ENCODE measurements at places on chromosomes 1 and 21. TPM values are rescaled to one million over a fixed set of nuclear protein-coding genes. Genes with fewer than 3 reads are reported as not detected.
A peak's percentile ranks its signal among the peaks of the same experiment; 100 is the strongest.

DNA sequence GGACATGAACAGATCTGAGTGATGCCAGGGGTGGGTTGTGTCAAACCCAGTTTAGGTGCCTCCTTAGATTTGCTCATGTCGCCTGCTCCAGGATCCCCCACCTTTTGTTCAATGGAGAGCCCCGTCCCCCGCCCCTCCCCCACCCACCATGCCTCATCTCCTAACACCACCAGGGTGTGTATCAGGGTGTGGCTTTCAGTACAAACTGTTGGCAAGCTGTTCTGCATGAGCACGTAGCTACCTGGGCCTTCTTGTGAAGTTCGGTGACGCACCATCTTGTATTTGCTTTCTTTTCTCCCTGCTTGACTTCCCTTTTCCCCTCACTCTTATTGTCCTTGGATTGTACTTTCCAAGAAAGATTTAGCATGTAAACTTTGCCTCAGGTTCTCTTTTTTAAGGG is 94.8 kb downstream of the EBNA1BP2 start:
- no peak for DNase-seq

DNA sequence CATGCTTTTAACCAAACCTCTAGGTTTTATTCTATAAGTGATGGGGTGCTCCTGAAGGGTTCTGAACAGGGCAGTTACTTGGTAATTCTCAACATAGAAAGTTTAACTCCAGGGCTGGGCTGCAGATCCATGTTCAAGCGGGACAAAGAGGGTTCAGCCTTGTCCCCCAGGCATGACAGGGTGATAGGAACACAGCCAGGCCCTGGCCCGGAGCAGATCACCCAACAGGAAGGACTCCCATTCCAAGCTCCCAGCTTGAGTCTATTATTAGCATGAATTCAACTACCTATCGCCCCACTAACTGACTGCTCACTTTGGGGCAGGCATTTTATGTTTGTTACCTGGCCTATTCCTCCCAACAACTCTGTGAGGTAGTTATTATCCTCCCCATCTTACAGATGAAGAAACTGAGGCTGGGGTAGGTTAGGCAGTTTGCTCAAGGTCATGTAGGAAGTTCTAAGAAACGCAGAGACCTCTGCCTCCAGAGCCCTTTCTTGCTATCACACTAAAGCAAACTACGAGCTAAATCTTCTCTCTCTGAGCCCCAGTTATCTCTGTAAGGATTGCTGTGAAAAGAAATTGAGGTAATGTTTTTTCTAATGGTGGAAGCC is 14.5 kb downstream of the ASAP3 start:
- no peak for DNase-seq

- no peak for DNase-seq
These were observed 16.5 kb downstream of the RGL1 start for GRCh38 chr1:183821309-183821888.

GRCh38 chr1:14842361-14842760 is 243.9 kb downstream of the KAZN start:
- no peak for DNase-seq

GRCh38 chr1:247448107-247448791 is 9.7 kb downstream of the OR2B11 start:
- peak; percentile 72 for DNase-seq

Gene VSIG8
- not detected for total RNA-seq

Gene DCST1
- 0.19 TPM for total RNA-seq

Data from mucosa of descending colon (tissue), 3 donors.